Activated CD4-positive, CD25-positive, alpha-beta regulatory T cell treated with anti-CD3 and anti-CD28 coated beads, Interleukin-2, amount 50 U/mL, for 24 hours (primary cell): ENCODE measurements at places on chromosomes 7 and 10.
A peak's percentile ranks its signal among the peaks of the same experiment; 100 is the strongest.

- no peak for ATAC-seq
Observed at GRCh38 chr7:12004581-12004980, 172.6 kb upstream of the THSD7A start.

DNA sequence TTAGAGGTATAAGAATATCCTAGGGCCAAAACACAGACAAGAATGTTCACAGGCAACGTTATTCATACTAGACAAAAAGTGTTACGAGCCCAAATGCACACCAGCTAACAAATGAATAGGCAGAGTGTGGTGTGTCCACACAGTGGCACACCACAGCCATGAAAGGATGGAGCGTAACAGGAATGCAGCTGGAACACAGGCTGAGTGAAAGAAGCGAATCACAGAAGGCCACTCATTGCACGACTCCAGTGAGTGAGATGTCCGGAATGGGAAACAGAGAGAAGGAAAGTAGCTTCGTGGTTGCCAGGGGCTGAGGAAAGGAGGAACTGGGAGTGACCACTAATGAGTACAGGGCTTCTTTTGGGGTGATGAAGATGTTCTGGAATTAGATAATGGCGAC is 198.8 kb downstream of the TNS3 start:
- ATAC-seq = no peak

- no peak for ATAC-seq
Observed at GRCh38 chr10:22690614-22691431, 23.6 kb downstream of the PIP4K2A start.

DNA sequence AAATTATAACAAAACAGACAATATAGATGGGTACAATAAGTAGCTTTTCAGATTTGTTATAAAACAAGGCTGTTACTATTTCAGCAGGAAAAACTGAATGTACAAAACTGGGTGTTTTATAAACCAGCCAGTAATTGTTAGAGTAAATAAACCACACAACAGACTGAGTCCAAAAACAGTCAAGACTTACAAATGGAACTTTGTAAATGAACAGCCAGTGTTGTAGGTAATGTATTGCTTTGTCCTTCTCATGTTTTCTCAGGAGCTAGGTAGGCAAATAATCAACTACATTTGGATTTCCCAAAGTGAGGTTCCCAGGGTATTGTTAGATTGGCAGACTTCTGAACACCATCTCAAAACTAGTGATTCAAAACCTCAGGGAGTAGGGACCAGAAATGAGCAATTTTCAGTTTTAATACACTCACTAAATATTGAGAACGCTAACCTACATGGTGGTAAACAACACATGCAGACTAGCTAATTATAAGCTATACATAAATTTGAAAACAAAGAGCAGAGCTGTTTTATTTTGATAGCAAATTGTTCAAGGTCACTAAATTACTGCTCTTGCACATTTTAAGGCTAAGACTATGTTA is 36.2 kb downstream of the HERPUD2 start:
- ATAC-seq = peak; percentile 58

DNA sequence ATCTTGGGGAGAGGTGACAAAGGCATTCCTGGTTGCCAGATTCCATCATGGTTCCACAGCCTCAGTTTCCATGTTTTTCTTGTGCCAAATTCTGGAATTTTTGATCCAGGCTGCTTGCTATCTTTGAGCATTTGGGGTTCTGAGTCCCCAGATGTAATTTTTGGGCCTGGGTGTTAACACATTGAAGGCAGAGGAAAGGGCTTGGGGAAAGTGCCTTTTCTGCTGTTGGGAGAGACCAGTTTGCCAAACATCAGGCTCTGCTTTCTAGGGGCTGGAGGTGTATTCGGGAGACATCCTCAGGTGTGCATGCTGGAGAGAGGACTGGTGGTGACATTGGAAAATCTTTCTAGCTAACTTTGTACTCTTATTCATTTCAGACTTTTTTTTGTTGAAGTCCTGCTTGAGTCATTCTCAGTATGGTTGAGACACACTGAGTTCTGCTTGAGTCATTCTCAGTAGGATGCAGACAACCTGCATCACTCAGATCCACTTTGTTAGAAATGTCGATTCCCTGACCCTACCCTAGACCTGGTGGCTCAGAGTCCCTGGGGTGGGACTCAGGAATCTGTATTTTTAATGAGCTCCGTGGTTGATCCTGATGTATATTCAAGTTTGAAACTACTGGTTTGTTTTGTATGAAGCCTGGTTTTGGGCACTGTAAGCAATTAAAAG is 101.0 kb downstream of the LRMDA start:
- no peak for ATAC-seq

DNA sequence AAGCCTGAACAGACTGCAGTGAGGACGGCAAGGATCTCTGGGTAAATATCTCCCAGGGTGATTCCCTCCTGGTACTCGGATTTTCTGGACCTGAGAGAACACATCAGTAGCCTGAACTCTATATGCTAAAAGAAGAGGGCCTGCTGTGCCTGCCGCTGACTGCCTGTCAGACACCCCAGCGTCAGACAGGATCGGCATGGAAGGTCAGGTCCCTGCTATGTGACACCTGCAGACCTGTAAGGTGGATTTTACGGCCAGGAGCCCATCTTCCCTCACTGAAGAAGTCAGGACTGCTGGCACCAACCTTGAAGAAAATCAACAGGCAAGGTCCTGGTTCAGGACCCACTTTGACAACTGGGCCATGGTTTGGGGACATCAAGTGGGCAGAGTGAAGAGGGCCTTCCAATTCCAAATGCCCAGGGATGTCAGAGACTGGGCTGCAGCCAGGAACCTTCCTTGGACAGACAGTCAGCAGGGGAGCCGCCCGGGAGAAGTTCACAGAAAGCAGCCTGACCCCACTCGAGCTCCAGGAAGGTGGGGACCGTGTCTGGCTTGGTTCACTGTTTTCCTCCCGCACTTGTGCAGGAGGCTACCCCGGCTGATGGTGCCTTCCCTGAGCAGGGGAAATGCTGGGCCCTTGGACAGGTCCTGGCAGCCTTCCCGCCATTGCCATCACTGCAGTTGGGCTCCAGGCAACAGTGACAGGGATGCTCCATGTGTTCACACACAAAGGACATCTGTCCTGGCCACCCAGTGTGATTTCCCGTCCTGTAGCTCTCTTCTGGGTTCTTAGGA is 91.8 kb upstream of the LANCL2 start:
- ATAC-seq = no peak

DNA sequence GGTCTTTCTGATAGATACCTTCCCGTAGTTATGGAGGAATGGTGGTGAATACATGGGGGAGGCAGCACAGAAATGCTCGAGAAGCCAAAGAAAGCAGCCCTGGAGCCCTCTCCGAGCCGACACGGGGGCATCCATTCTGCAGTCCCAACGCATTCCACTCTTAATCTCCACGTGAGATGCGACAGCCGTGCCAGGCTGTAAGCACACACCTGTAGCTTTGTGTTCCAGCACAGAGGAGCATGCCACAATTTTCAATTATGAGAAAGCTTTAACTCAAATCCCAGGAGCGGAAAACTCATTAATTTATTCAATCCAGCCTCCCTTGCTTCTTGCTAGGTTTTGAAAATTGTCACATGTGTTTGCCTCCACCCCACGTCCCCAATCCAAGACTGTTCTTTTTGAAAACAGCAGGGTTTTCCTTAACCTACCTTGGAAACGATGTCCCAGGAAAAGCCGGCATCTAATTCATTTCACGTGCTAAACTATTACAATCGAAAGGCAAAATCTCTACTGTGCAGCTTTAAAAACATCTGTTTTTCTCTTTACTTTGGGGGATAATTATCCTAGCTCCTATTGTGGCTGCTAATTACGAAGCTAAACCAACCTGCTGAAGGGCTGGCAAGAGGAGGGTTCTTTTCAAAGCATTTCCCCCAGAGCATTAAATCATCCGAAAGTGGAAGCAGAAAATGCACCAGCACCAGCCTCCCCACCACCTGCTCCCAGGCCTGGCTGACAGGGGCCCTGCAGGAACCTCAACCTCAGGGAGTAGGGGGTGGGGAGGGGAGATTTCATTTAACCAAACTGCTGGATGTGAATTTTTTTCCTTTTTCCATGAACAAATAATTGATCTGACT is 56.0 kb upstream of the CHST15 start:
- no peak for ATAC-seq

DNA sequence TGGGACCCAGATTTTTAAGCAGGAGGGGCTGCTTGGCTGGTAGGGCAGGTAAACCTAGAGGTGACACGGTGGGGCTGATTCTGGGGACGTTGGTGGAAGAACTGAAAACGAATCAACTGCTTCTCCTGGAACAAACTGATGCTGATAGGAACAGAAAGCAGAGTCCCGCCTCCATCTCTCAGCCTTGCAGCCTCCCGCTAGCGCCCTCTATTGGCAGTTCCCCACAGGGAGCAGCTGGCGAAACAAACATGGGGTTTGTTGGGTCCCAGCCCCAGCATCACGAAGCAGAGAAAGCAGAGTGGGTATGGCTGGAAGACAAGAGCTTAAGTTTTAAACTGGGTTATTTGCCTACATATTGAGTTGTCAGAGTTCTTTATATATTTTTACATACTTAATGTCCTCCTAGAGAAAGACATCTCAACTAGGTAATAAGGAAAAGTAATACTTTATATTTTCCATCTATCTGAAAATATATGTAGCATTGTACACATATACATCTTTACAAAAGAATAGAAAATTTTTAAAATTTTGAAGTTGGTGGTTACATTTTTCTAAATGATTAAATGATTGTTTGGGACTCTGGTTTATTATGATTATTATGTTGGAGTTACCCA is 42.3 kb upstream of the FOXI2 start:
- no peak for ATAC-seq

DNA sequence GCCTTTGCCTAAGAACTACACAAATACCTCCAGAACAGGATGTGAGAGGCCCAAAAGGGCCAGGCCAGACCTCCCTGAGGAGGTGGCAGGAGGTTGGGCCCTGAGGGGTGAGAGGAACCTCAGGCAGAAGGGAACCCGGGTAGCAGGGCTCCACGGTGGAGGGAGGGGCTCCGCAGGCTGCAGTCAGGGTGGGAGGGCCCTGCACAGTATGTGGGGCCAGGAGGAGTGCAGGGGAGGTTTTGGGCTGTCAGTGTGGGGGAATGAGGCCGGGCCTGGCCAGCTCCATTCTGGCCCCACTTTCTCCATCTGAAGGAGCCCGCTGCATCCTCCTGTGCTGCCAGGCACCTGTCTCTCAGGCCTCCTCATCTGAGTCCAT is 25.9 kb downstream of the DNAJB12 start:
- ATAC-seq = no peak

- no peak for ATAC-seq
Observed at GRCh38 chr10:113982769-113983168, 60.9 kb upstream of the ADRB1 start.

GRCh38 chr7:46291050-46291438 is 370.0 kb upstream of the IGFBP3 start:
- ATAC-seq = no peak

GRCh38 chr10:20415684-20416083 is 481.4 kb downstream of the NEBL start:
- ATAC-seq = no peak

GRCh38 chr7:37675749-37676148 is 7.8 kb upstream of the GPR141 start:
- ATAC-seq = no peak
